ENCODE measurements at places on chromosomes 5 and 9. TPM values are rescaled to one million over a fixed set of nuclear protein-coding genes. Genes with fewer than 3 reads are reported as not detected.

DNA sequence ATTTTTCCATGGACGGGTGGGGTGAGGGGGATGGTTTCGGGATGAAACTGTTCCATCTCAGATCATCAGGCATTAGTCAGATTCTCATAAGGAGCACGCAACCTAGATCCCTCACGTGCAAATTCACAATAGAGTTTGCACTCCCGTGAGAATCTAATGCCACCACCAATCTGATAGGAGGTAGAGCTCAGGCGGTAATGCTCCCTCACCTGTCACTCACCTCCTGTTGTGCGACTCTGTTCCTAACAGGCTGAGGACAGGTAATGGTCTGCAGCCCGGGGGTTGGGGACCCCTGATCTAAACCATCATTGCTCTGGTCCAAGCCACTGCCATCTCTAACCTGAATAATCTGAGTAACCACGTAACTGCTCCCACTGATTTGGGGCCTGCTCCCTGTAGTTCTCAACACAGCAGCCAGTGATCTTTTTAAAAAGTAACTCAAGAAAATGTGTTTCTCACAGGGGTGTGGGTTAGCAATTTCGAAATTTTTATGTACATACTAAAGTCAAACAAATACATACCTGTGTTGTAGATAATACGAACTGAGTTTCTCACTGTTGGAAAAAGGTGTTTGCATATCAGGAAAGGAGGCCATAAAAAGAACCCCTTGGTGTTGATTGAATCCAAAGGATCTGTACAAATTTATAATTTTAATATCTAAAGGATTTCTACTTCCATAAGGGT lies 11.2 kb upstream of the IL13 start:
- H3K36me3 ChIP-seq = peaks cover 10% of the 10 kb centered on the region
- no peak overlapping the region for H3K4me3 ChIP-seq
- H3K27me3 ChIP-seq = no peaks in the 10 kb centered on the region
- H3K4me1 ChIP-seq = no peaks in the 10 kb centered on the region
- no peak overlapping the region for H3K27ac ChIP-seq
- no peak for DNase-seq

Gene LRRC19
- not detected for total RNA-seq

Gene C9
- total RNA-seq = not detected

Gene SARDH
- total RNA-seq = 15.7 TPM

- no peak for DNase-seq
- H3K4me3 ChIP-seq = no peak overlapping the region
- H3K4me1 ChIP-seq = no peaks in the 10 kb centered on the region
- no peaks in the 10 kb centered on the region for H3K36me3 ChIP-seq
- H3K27me3 ChIP-seq = no peaks in the 10 kb centered on the region
- H3K27ac ChIP-seq = no peak overlapping the region
Observed at GRCh38 chr9:113837334-113837733, 38.8 kb upstream of the ZNF618 start.

DNA sequence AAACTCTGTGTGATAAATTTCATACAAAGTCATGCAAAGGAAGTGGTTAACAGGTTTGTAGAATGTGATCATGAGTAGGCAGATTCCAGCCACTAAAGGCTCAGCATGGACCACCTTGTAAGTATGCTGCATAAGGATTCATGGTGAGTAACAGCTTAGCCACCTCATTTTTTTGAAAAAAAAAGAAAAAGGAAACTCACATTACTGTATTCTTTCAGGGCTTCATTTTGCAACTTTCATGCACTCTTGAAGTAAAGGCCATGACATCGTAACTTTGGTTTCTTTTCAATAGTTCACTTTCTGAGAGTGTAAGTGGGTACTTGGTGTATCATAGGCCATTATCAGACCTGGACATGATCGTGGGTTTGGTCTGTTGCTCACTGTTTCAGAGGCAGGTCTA lies 175.1 kb downstream of the PCSK1 start:
- no peaks in the 10 kb centered on the region for H3K27me3 ChIP-seq
- no peak overlapping the region for H3K4me3 ChIP-seq
- H3K27ac ChIP-seq = no peak overlapping the region
- no peak for DNase-seq
- peaks cover 10% of the 10 kb centered on the region for H3K4me1 ChIP-seq

GRCh38 chr5:163571744-163572143 lies 66.3 kb downstream of the MAT2B start:
- no peak overlapping the region for H3K27ac ChIP-seq
- H3K4me1 ChIP-seq = peaks cover 8% of the 10 kb centered on the region
- DNase-seq = peak; percentile 77

Gene QRFP
- total RNA-seq = not detected

GRCh38 chr5:16593628-16594027 lies 23.2 kb downstream of the RETREG1 start:
- no peaks in the 10 kb centered on the region for H3K36me3 ChIP-seq
- H3K27ac ChIP-seq = no peak overlapping the region
- no peaks in the 10 kb centered on the region for H3K27me3 ChIP-seq
- H3K4me3 ChIP-seq = no peak overlapping the region

Gene CEP120
- total RNA-seq = 19.2 TPM

Gene NSG2
- total RNA-seq = not detected

Gene CARD6
- total RNA-seq = 3.0 TPM

DNA sequence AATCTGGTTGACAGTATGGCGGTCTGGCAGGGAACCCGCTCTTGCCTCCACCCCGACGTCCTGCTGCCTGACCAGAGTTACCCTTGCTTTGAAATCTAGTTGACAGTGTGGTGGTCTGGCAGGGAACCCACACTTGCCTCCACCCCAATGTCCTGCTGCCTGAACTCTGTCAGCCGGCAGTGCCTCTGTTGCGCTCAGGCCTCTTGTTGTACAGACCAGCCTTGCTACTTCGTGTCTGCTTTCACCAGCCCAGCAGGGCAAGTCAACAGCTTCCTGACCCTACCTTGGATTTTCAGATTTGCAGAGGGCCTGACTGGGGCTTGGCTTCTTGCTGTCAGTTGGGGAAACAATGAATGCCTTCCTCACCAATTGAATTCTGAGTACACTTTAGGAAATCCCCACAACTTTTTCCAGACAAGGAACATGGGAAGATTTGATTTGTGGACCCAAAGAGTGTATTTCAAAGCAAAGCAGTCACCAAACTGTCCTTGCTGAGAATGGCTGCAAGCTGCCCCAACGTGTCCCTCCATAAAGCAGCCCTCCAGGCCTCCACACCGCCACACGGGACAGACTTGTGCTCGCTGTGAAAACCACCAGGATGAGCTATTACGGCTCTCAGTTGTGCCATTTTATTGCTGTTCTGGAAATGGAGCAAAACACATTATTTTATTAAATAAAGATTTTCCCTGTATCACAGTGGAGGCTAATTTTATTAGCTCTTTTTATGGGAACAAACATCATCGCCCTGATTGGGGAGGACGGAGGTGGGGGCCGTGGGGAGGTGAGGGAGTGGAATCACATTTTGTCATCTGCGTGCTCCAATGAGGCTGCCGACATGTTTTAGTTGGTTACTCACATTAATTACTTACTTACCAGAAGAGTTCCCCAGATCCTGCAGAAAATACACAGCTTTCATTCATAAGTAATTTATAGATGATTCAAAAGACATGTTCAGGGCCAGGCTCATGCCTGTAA lies 189.3 kb downstream of the AOPEP start:
- no peaks in the 10 kb centered on the region for H3K36me3 ChIP-seq
- H3K27me3 ChIP-seq = no peaks in the 10 kb centered on the region
- H3K27ac ChIP-seq = no peak overlapping the region
- H3K4me3 ChIP-seq = no peak overlapping the region
- DNase-seq = no peak

Measured in SJCRH30 (cell line).